Ascending aorta (tissue), 2 donors: ENCODE measurements at places on chromosomes 2 and 18. TPM values are rescaled to one million over a fixed set of nuclear protein-coding genes. Genes with fewer than 3 reads are reported as not detected.

GAD1 gene
- 0.96 TPM for total RNA-seq

ALPP gene
- not detected for total RNA-seq

HTR2B gene
- total RNA-seq = 0.75 TPM

ZAP70 gene
- total RNA-seq = 2.7 TPM

SGPP2 gene
- total RNA-seq = 0.21 TPM

PDCD1 gene
- not detected for total RNA-seq

DNA sequence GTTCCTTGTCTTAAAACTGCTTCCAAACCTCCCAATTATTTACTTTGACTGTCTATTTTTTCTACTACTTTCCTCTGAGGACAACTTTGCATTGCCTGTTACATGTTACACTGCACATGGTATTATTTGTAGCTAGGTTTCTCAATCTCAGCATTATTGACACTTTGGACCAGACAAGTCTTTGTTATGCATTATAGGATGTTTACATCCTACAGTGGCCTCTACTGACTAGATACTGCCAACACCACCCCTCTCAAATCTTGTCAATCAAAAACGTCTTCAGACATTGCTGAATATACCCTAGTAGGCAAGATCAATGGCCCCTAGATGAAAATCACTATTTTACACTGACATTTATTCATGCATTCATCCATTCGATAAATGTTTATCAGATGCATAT, 129.6 kb upstream of the DNAJC10 start:
- DNase-seq = no peak

DNA sequence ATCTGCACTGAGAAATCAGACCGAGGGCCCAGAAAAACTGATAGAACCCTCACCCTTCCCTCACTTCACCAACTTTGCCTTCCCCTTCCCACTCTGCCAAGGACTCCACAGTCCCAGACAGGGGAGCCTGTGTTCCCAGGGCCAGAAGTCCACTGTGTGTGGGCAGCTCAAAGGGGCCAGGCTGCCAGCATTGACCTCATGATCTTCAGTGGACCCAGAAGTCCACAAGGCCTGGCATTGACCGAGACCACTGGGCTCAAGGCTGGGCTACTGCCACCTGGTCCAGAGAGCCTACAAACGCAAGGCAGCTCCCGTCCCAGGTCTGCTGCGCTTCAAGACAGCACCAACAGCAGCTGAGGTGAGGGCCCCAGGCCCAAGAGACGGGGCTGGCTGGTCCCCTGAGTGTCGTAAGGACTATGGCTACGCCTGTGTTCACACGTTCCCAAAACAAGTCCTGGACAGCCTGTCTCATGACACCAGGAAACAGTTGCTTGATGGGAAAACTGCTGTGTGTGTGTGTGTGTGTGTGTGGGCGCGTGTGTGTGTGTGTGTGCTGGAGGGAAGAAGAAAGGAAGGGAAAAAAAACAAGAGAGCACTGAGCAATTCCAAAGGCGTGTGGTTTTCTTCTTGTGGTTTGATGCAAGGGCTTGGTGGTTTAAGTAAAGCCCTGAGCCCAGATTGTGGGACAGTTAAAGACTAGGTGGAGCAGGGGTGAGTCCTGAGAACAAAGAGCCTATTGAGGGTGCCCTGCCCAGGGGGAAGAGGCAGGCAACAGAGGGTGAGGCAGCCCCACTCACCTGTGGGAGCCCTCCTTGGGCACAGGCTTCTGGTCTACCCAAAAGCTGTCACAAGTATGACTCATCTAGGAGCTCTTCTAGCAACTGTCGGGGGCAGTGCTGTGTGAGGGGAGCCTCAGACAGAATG, 46.6 kb upstream of the ZBTB7C start:
- no peak for DNase-seq

GRCh38 chr18:2083691-2084090, 487.6 kb downstream of the METTL4 start:
- DNase-seq = no peak

DNA sequence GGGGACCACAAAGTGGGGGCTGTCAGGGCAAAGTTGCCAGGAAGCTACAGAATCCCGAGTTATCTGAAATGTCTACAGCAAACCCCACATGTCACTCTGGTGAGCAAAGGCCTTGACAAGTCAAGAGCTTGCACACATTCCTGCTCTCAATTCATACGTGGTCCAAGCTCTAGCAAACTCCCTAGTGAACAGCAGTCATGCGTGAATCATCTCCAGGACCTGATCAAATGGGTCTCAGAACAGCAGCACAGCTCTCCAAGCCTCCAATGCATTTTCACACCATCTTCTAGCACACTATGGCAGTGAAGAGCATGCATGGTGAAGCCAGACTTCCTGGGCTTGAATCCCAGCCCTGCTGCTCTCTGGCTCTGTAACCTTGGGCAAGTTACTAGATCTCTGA, 68.5 kb downstream of the MYO5B start:
- no peak for DNase-seq

DNA sequence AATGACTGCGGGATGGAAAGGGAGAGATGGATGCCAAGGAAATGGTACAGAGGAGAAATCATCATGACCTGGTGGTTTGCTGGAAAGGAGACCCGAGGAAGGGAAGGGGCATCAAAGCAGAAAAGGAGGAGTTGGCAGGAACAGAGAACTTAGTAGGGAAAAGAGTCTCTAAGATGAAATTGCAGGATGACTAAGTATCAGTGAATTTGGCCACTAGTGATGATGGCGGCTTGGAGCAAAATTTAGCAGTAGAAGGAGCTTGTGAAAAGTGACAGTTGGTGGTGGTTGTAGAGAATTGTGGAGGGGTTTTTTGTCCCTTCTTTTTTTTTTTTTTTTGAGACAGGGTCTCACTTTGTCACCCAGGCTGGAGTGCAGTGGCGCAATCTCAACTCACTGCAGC, 10.1 kb downstream of the METAP1D start:
- no peak for DNase-seq

DNA sequence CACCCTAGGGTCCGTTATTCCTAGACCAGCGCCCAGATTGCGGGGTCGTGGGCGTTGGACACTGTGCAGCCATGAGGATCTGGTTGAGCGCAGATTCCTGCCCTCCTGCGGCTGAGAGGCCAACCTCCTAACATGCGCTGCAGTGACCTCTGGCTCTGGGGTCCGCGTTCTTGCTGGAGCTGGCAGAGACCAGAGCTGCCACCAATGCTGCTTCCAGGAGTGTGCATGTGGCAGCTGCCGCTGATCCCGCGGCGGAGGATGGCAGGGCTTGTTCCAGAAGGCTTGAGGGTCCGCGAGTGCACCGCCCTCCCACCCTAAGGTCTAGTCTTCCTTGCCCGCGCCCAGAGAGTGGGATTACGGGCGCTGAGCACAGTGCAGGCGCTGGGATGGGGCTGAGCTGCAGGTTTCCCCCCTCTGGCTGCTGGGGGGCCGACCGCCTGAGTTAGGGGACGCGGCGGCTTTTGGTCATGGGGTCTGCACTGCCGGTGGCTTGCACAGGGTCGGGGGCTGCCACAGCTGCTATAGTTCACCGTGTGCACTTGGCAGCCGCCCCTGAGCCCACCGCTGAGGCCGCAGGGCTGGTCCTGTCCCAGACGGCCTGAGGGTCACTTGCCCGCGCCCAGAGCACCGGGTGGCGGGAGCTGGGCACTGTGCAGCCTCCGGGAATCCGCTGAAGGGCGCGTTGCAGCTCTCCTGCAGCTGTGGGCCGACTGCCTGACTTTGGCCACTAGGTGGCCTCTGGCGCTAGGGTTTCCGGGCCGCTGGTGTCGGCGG, 145.9 kb downstream of the CCDC74A start:
- DNase-seq = no peak
